Hematopoietic multipotent progenitor cell treated with erythropoietin and hydrocortisone succinate and interleukin-3 and kit ligand, for 4 days (in vitro differentiated cells): ENCODE measurements at places on chromosomes 7 and 10.
A peak's percentile ranks its signal among the peaks of the same experiment; 100 is the strongest.

- no peak for DNase-seq
Measured at GRCh38 chr7:7737674-7738073, 19.3 kb upstream of the RPA3 start.

DNA sequence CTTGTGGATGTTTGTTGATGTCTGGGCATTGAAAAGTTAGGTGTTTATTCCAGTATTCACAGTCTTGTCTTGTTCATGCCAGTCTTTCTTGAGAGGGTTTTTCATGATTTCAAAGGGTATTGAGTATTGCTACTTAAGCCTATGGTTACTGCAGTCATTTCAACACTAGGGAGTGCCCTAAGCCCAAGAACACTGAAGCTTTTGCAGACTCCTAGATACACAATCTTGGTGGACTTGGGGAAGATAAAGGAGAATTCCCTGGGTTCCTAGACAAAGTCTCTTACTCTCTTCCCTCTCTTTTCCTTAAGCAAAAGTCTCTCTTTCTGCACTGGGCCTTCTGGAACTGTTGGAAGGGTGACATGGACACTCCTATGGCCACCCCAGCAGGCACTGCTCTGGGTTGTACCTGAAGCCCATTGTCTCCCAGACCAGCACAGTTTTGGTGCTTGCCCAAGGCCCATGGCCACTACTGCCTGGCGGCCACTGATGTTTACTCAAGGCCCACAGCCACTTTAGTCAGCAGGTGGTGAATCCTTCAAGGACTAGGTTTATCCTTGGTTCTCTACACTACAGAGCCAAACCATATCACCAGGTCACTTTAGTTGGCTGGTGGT lies 24.9 kb downstream of the SAMD9 start:
- peak; percentile 59 for DNase-seq

DNA sequence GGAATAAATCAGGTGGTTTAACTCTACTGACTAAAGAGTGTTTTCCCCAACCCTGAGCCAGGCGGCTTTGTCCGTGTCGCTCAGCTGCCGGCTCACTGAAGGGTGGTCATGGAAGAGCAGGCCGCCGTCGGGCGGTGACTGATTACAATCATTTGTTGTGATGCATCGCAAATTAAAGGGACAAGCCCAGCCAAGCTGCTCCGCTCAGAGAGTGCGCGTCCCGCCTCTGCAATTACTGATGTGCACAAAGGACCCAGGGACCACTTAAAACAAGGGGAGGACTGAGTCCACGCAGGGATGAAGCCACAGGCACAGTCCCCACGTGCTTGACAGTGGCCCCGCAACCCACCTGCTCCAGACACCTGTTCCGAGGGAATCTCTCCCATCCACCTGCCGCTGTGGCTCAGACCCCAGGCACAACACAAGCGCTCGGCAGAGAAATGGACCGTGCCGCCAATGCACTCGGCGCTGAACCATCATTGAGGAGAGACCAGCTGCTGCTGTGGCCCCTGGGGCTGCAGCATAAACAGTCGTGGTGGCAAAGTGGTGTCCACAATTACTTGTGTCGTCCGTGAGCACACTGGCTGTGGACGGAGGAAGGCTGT lies 526.5 kb downstream of the PTPRN2 start:
- no peak for DNase-seq

DNA sequence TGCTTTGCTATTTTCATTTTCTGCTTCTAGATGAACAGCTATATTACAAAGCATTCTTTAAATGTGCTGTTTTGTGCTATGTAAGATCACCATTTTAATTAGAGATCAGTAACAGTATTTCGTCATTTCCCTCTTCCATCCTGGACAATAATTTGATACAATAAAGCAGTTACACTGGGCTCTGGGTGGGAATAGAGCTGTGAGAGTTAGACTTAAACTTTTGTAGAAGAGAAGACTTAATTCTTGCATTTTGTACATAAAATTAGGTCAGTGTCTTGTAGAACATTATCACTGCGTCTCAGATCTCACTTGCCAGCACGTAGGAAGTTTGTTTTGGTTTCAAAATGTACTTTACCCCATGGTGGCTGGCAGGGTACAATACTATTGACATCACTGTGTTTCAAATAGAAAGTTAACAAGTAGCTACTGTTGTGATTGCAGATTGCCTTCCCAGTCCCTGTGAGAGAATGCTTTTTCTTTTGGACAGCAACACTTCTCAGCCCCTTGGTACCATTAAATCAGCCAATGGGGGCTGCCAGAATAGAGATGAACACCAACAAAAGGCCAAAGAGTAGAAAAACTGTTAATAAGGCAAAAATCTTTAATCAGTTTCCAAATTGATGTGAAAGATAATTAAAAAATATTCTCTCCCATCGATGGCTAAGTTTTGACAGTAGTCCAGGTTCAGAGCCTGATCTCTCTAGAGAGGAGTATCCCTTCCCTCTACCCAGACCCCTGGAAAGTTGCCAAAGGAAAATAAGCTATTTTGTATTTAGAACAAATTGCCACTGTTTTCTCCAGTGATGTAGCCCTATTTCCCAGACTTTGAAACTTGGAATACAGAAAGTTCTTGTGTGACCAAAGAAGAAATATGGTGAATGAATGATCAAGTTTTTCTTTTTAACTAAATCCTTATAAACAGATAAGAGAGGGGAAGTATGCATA lies 35.1 kb downstream of the SMNDC1 start:
- DNase-seq: peak; percentile 22

- DNase-seq: peak; percentile 23
Measured at GRCh38 chr10:5036511-5036910, 32.9 kb upstream of the AKR1C2 start.

- no peak for DNase-seq
Measured at GRCh38 chr10:84089162-84089561, 50.1 kb upstream of the GHITM start.

DNA sequence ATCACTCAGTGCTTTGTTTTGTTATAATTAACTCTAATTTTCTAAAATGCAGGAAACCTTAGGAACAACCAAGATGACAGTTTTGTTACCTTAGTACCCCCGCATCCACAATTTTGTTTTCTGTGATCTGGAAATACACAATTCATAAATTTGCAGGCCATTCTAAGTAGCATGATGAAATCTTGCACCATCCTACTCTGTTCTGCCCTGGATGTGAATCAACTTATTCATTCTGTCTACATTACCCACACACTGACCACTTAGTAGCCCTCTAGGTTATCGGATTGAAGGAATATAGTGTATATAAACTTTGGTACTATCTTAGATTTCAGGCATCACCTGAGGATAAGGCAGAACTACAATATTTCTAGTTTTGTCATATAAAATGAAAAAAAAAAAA lies 155.9 kb downstream of the CTTNBP2 start:
- DNase-seq: no peak

- DNase-seq: no peak
Measured at GRCh38 chr10:102713539-102713813, 721 bp downstream of the ARL3 start.
